RPMI8226 (cell line): ENCODE measurements at places on chromosomes 13 and 19.

DNA sequence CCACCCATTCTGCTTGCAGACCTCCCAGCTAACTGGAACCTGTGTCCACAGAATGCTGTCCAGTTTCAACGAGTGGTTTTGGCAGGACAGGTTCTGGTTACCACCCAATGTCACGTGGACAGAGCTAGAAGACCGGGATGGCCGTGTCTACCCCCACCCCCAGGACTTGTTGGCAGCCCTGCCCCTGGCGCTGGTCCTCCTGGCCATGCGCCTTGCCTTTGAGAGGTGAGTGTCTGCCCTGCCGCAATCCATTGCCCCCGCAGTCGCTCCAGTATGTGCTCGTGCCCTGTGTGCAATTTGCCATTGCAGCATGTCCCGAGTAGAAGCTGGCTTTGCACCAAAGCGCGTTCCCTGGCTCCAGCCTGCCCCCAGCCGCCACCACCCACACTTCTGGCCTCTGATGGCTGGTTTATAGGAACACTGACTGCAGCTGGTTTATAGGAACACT, 41.9 kb downstream of the CERS4 start:
- DNase-seq = no peak

GRCh38 chr13:94433055-94433961, 46.2 kb downstream of the DCT start:
- no peak for DNase-seq

GRCh38 chr19:14515501-14516047, 2.6 kb downstream of the DNAJB1 start:
- DNase-seq = no peak

GRCh38 chr19:15291089-15291488, 41.2 kb downstream of the BRD4 start:
- DNase-seq = no peak

DNA sequence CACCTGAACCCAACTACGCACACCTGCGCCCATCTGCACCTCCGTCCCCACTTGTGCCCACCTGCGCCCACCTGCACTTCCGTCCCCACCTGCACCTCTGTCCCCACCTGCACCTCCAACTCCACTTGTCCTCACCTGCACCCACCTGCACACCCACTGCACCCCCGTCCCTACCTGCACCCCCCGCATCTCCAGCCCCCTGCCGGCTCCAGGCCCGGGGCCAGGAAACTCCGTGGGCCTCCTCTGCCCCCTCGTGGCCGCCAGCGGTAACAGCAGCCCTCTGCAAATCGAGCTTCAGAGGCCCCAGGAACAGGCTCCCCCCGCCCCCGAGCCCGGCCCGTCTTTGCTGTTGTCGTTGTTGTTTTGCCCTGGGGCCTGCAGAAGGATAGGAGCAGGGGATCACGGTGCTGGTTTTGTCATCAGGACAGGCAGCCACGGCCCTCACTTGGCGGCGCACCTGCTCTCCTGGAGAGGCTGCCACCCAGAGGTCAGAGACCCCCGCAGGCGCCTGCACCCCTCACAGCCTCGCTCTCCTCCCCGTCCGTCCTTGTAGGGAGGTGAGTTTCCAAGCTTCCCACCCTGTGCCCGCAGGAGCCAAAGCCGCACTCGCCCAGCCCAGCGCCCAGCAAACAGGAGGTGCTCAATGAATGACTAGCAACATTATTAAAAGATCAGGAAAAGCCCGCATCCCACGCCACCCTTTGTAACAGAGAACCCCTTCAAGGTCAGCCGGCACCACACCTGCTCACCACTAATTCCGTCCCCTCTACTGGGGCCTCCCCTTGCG, 65.4 kb downstream of the GNG7 start:
- DNase-seq = peak; percentile 71

- no peak for DNase-seq
These were observed 5.2 kb upstream of the BBC3 start for GRCh38 chr19:47236072-47236675.

- no peak for DNase-seq
These were observed 315.6 kb downstream of the SLITRK5 start for GRCh38 chr13:87986639-87987250.

DNA sequence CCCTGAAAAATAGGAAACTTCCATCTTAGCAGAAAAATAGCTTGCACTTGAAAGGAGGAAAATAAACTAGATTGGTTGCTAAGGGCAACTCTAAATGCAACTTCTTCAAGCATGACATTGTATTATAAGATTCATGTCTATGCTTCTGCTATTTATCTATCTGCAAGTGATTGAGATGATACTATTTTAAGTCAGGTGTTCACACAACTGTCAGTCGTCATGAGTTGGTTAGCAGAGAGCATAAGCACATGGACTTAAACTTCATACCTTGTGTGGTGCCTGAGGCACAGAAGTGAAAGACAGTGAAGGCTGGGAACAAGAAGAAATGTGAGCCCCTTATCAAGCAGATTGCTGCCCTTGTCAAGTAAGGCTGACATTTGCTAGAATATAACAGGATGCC, 82.9 kb downstream of the SLITRK5 start:
- peak; percentile 28 for DNase-seq

DNA sequence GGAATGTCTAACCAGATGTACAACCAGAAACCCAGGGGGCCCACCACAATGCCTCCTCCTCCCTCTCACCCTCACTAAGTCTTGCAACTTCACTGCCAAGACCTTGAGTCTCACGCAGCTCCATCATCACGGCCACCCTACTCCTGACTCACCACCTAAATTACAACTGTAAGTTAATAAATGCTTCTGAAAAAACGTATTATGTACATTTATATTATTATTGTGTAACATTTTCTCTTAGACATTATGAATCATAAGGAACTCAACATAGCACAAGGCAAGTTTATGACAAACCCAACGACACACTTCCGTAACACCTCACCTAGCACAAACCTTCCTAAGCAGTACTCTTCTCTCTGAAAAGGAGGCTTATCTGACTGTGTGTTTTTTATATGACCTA, 20.7 kb downstream of the MIPEP start:
- DNase-seq = no peak

DNA sequence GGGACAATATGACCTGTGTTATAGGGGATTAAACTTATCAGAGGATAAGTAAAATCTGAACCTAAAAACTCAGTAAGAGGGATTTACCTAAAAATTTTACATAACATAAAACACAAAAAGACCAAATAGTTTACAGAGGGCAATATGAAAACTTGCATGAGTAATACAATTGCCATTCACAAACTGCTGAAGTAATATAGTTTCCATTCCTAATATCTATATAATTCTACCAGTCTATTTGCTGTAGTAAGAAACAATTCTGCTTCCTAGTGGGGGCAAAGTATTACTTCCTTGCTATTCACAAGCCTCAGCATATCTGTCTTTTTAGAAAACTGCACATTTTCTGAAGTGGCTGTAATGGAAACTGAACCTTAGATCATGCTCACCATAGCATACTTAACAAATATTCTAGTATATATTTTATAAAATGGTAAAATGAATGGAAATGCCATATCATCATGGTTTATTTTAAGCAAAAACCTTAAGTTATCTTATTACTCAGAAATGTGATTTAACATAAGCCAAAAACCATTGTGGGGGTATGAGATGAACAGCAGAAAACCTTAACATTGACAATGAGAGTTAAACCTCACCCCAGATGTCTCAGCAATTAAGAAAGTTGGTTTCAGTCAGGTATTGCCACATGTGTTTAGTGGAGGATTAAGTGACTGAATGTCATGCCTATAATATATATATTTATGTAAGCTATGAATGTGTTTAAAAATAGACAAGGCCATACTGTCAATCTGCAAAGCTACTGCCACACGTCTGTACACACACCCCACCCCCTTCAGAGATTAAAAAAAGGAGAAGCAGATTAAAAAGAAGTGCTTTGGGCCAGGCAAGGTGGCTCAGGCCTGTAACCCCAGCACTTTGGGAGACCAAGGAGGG, 136.8 kb downstream of the MIPEP start:
- peak; percentile 6 for DNase-seq

DNA sequence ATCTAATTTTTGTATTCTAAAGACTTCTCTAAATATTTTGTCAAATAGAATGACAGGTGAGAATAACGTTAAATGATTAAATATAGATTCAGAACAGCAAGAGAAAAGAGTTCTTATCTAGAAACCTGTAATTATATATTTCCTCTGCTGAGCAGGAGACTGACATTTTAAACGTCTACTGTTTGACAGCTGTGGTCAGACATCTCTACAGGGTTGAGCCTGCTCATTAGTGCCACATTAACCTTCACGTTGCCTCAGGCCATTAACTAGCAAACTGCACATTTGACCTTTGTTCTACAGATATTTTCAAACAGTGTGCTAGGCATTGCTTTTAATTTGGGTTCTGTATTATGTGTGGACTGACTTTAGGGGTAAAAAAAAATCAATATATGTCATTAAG, 347.5 kb downstream of the GPC5 start:
- DNase-seq = no peak

DNA sequence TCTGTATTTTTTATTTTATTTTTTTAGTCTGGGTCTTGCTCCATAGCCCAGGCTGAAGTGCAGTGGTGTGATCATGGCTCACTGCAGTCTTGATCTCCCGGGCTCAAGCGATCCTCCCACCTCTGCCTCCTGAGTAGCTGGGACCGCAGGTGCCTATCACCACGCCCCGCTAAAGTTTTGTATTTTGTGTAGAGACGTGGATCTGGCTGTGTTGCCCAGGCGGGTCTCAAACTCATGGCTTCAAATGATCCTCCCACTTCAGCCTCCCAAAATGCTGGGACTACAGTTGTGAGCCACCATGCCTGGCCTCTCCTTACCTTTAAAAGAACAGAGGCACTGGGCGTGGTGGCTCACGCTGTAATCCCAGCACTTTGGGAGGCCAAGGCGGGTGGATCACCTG, 4.2 kb upstream of the MAG start:
- no peak for DNase-seq
